ENCODE measurements at places on chromosomes 13 and 19.

GRCh38 chr19:23470873-23471545 lies 75.7 kb upstream of the ZNF91 start:
- no peak for DNase-seq

- no peak for DNase-seq
Measured at GRCh38 chr13:99331881-99332293, 24.7 kb upstream of the GPR183 start.

- no peak for DNase-seq
Measured at GRCh38 chr19:4557144-4557970, 2.1 kb downstream of the SEMA6B start.

DNA sequence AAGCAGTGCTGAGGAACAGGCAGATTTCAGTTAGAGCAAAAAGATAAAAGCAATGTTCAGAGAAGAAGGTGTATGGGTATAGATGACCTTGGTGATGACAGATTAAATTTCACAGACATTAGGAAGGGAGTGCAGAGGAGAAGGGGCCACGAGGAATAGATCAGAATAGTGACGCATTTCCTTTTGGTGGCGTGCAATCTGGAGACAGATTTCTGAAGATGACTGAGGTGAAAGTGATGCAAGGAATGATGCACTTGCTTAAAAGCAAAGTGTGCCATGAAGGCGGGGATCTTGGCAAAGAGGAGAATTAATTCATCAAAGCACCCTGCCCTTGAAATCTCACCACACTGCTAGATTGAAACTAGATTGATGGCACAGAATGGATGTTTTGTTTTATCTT lies 202.4 kb downstream of the ITGBL1 start:
- DNase-seq: no peak

DNA sequence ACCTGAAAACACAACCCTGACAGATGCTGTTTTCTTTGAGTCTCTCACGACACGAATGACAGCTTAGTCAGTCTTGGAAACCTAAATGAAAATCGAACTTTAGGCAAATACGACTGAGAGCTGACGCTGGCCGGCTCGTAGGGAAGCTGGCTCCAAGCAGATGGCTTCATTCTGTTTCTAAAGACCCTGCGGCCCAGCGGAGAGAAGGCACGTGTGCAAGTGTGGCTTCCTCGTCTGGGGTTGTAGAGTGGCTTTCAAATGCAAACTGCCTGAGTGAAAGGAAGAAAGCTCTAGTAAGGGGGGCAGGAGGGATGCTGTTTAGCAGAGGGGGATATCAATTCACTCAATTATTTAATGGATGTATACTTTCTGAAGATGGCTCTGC lies 26.1 kb upstream of the TIMM44 start:
- DNase-seq: no peak

DNA sequence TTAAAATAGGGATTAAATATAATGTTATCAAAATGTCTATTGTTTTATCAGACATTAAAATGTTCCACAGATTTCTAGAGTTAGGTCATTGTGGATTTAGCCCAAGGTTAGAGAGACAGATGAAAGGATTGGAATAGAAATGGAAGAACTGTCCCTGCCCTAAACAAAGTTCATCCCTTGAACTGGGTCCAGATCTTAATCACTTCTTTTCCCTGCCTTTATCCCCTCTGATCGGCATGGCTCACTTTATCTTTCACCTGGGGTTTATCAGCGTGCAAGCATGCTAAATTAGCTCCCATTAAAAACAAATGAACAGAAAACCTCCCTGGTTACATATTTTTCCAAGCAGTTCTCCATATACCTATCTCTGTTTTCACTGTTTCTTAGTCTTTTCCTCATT lies 23.4 kb upstream of the ARGLU1 start:
- no peak for DNase-seq

DNA sequence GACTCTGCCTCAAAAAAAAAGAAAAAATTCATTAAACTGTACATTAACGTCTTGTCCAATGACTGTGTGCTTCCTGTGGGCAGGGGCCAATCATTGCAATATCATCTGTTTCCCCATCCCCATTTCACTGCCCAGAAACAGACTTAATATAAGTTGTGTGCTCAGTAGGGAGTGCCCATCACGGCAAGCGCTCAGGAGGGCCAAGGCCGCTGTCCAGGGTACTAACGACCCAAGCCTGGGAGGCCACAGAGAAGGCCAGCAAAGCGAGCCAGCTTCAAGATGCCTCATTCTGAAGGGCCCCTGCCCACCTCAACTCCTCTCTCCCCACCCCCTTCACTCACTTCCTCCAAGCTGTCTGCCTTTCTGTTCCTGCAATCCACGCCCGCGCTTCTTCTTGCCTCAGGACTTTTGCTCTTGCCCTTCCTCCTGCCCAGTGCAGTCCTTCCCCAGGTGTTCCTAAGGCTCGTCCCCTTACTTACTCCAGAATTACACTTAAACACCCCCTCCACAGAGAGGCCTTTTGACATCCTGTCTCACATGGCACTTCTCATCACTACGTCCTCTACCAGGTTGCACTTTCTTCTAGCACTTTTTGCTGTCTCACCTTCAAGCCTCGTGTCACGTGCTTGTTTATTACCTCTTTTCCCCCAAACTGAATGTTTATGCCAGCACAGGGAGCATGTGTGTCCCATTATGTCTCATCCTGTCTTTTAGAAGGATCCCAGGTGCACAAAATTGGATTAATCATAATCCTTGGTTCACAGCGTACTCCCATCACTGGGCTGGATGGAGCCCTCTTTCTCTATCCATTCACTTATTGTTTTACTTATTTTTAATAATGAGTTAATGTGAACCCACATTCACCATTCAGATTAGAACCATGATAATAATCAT lies 11.3 kb upstream of the POU2F2 start:
- no peak for DNase-seq

DNA sequence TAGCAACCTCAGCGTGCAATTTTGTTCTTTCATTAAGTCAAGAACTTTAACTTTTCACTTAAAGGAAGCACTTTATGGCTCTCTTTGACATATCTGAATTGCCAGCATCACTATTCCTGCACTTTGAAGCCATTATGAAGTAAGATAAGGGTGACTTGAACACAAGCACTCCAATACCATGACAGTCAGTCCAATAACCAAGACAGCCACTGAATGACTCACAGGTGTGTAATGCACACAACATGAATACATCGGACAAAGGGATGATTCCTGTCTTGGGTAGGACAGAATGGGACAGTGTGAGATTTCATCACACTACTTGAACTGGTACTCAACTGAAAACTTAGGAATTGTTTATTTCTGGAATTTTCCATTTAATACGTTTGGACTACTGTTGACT lies 233.7 kb upstream of the IPO5 start:
- no peak for DNase-seq

DNA sequence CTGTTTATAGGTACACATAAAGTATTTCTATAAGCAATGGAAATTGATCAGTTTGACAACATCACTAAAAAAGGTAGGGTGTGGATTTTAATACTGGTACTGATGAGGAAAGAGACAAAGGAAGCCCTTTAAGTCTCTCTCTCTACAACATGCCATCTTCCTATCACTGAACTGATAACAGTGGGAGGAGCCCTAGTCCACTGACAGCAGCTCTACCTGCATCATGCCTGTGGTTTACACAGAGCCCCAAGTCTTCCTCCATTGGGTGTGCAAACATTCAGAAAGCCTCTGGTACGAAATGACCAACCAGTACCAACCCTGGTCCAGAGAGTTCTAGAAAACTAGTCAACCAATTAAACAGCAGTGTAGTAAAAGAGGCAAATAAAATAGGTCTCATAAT lies 53.4 kb downstream of the KLF12 start:
- no peak for DNase-seq

DNA sequence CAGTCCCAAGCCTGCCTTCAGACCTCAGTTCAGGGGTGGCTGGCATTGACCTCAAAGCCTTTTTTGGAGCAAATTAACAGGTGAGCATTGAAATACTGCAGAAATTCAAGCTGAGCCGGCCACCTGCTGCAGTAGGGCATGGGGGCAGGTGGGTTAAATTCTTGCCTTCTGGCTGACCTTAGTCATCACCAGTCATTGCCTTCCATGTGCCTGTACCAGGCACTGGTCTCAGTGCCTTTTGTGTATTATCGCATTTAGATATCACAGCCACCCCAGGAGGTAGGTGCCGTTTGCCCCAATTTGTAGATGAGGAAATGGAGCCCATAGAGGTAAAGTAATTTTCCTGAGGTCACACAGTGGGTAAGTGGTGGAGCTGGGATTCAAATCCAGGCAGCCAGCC lies 7.2 kb downstream of the PPP1R37 start:
- no peak for DNase-seq

DNA sequence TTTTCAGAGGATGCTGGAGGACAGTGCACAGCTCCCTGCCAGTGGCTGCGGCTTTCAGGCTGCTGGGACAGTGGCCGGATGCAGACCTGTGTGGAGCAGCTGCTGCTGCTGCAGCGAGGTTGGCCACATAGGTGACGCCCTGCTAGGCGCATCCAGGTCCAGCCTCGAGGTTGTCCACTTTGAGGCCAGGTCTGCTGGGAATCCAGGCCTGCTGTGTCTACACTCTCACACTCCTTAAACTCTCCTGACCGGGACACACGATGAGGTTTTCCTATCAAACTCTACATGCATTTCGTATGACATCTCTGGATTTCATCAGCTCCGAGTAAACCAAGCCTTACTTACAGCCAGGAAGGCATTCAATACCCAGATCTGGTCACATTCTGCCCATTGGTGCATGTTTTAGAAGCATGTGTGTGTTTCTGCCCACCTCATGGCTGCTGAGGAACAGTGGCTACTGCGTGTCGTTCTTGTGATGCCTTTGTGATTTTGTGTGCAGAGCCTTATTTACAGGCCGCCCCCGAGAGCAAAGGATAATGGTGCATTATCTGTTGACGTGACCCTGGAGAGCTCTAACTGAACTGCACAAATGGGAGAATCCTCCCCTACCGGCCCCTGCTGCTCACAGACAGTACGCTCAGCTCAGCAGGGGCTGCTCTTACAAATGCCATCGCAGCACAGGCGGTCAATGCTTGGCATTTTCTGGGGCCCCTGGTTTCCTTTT lies 12.3 kb upstream of the MCF2L start:
- DNase-seq: no peak
